ENCODE measurements at places on chromosomes 4 and X.

DNA sequence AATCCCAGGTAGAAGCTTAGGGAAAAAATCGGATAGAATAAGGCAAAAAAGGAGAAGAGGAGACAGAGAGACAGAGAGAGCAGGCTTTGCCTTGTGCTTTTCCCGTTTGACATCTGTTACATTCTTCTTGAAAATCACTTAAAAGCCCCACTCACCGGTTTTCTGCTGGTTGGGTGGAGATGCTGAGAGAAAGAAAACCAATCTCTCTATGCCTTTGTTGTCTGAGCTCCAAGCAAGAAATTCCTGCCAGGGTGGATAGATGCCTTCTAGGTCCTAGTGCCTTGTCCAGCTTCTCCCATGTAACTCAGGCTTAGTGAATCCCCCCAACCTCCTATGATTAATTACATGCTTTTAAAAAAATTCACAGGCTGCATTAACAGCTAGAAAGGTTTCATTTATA, at the start of gene DCX:
DCX (minus strand) TSS at position 210 of the 400 bp plus-strand sequence. CDS start 1,794 bp downstream, outside the sequence.
- DNase-seq, result no peak

GRCh38 chr4:171516694-171517093, 296.5 kb upstream of the GALNTL6 start:
- no peak for DNase-seq

DNA sequence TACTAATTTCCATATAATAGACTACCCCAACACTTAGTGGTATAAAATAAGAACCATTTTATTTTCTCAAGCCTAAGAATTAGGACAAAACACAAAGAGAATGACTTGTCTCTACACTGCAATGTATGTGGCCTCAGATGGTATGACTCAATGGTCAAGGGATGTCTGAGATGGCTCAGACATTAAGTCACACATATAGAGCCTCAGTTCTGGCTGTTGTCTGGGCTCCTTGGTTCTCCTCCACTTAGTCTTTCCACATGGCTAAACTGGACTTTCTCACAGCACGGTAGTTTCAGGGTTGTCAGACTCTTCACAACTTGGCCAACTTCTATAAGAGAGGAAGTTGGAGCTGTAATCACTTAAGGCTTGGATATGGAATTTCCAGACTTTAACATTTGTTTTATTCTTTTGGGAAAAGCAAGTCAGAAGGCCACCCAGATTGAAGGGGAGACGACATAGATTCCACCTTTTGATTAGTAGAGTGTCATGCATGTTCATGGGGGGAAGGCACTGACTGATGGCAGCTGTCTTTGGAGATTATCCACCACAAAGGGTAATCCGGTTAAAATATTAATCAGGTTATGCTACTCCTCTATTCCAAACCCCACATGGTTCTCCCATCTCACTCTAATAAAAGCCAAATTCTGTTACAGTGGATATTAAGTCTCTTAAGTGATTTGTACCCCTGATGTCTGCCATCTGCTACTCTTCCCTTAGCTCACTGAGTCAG, 9.4 kb downstream of the IL15 start:
- DNase-seq, result no peak

DNA sequence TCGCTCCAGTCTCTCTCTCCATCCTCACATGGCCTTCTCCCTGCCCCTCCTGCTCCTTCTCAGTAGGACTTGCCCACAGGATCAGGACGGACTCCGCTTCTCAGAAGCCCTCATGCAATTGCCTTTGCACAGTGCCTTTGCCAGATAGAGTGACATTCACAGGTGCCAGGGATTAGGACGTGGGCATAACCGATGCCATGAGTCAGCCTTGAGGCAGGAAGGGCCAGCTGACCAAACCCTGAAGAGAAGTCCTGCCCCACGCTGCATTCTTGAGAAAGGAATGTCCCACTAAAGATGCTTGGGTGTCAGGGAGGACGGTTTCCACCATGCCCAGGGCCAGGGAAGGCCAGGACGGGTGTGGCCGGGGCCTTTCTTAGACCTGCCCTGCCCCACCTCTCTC, 6.6 kb upstream of the GRPEL1 start:
- no peak for DNase-seq

GRCh38 chr4:80229590-80229989, 32.3 kb downstream of the PRDM8 start:
- DNase-seq, result no peak

DNA sequence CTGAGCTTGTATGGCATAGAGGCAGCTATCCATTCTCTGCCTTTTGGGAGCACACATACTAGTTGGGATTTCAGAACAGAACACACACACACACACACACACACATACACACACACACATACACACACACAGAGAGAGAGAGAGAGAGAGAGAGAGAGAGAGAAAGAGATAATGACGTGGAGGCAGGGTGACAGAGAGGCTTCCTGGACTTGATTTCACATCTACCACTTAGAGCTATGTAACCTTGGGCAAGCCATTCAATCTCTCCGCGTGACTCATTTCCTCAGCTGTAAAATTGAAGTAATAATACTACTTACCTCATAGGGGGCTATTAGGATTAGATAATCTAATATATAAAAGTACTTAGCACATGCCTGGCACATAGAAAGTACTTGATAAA, 12.3 kb upstream of the GRIA3 start:
- no peak for DNase-seq

DNA sequence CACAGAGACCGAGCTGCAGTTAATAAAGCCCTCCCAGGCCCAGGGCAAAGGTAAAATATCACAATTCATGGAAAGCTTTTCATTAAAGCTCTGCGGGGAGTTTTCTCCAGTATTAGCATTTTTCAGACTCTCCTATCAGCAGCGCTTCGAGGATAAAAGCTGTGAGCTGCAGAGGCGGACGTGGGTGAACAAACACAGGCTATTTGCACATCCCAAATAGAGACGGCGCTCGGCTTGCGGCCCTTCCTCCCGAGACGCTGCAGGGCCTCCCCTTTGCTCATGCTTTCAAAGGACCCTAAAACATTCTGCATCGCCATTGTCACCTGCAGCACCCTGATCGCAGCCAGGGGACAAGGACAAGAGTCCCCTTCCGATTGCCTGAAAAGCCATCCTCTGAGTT, 97.3 kb downstream of the SORCS2 start:
- no peak for DNase-seq
